ENCODE measurements at places on chromosomes 6 and 20. TPM values are rescaled to one million over a fixed set of nuclear protein-coding genes. Genes with fewer than 3 reads are reported as not detected.

Gene RSPH4A
- 0.22 TPM for total RNA-seq

Gene DEFB132
- total RNA-seq: not detected

Gene PLA2G7
- 7.5 TPM for total RNA-seq

Gene STK35
- 25.9 TPM for total RNA-seq

Gene OR2H2
- total RNA-seq: not detected

Gene OR12D3
- not detected for total RNA-seq

Gene TBX18
- total RNA-seq: 72.0 TPM

Gene CCN5
- 0.54 TPM for total RNA-seq
